Stimulated activated CD8-positive, alpha-beta memory T cell treated with anti-CD3 and anti-CD28 coated beads, Interleukin-4, amount 100 ng/mL, for 4 hours (primary cell): ENCODE measurements at places on chromosomes 12 and 14.
A peak's percentile ranks its signal among the peaks of the same experiment; 100 is the strongest.

GRCh38 chr14:103624860-103625259 lies 4.2 kb upstream of the KLC1 start:
- DNase-seq = no peak

DNA sequence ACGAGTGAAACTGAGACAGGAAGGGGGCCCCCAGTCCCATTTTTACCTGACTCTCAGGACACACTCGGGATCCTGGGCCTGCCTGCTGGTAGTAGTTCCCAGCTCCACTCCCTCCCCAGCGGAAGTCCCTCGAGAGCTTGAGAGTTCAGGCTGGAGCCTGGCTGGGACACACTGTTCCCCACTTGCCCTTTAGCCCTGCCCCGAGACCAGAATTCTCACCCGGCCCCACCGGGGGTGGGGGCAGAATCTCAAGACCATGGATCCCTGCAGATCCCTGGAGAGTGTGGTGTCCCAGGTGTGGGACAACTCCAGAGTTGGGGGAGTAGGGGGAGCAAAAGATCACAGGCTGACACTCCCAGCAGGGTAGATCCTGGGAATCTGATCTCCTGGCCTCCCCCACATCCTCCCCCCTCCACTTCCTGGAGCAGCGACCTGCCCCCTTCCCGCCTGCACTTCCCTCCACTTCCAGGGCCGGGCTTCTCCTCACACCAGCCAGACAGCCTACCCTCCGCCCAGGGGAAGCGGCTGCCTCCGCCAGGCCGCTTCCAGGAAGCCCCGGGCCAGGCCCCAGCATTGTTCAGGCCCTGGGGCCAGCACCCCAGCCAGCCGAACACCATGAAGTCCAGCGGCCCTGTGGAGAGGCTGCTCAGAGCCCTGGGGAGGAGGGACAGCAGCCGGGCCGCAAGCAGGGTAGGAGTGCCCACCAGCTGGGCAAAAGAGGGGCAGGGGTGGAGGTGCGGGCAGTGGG lies at the start of gene TNS2:
TNS2 (plus strand) TSS at position 495 of the 748 bp plus-strand sequence; CDS start at position 616, 121 bp downstream.
- DNase-seq = no peak

GRCh38 chr12:100715976-100716944 lies 78.3 kb upstream of the ANO4 start:
- no peak for DNase-seq

- no peak for DNase-seq
These were observed 51.8 kb upstream of the NUAK1 start for GRCh38 chr12:106190581-106190980.

GRCh38 chr12:100127766-100128511 lies 14.7 kb downstream of the BLTP3B start:
- no peak for DNase-seq

DNA sequence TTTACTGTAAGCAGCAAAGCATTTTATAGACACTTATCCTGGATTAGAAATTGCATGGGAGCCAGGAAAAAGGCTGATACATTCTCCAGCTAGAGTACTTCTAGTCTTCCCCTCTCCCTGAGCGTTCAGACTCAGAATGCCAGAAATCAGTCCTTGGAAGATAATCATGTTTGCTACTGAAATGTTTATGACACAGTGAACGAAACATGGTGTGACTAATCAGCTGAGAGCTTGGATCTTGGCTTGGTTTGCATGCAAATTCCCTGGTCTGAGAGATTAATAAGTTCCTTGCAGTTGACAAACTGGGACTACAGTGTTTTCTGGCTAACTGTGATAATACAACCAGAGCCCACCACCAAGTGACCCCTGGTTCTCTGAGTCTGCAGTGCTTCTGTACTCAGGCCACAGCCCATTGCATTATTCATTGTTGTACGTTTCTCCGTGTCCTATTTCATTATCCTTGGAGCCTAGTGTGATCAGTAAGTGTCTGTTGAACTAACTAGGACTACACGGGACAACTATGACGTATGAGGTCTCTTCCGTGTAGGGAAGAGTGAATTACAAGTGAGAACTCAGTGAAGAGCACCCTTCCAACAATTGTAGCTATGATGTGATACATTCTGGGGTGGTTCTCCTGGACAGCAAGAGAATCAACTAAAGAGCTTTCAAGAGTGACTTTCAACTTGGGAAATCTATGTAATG lies 34.6 kb upstream of the EVL start:
- no peak for DNase-seq

DNA sequence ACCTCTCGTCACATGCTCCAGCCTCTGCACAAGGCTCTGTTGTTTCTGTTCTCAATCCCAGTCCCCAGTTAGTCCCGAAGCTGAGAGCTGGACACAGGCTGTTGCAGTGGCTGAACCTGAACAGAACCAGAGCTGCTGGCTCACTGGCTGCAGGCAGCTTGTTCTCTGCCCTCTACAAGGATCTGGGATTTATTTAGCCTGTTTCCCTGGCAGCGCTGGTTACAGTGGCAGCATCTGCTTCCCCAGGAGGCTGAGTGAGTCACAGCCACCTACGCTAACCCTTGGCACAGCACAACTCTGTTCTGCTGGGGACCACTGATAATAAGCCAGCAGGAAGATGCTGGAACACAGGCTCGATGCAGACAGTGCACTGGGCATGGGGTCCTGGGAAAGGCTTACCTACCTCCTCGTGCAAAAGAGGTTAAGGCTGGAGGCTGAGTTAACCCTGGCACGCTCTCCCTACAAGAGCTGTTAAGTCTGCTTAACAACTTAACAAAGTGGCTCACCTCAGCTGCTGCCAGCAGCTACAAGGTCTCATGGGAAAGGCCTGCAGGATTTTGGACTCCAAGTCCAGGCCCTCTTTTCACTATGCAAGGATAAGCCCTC lies 299.6 kb downstream of the PCNX1 start:
- DNase-seq = no peak

DNA sequence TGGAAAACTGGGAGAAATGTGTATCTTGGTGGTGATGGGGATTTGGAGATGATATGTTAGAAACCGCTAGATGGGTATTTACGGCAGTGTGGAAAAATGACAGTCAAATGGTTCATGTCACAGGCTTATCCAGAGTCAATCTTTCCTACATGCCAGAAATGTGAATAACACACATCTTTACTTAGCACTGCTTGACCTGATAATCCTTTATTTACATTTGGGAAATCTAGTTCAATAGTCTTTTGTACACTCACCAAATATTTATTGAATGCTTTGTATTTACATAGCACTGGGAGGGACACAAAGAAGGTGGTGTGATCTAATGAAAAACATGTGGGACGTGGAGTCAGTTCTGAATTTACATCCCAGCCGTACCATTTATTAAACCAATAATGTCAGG lies 208.2 kb downstream of the DIO2 start:
- DNase-seq = no peak

DNA sequence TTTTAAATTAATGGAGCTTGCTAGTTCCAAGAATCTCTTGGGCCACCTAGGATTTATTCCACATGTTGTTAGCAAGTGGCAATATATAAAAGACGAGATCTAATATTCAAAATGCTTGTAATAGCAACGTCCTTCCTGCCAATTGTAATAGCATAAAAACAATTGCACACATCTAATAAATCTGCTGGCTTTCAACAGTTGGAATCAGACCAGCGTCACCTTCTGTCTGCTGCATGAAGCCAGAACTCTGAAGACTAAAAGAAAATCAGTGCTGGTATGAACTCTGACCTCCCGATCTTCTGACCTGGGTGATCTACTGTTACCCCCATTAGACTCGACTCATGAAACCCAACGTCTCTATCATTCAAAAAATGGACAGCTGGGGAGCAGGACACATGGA lies 100.6 kb downstream of the DIO2 start:
- no peak for DNase-seq

GRCh38 chr14:23307146-23307530 lies 505 bp downstream of the BCL2L2 start:
- no peak for DNase-seq

DNA sequence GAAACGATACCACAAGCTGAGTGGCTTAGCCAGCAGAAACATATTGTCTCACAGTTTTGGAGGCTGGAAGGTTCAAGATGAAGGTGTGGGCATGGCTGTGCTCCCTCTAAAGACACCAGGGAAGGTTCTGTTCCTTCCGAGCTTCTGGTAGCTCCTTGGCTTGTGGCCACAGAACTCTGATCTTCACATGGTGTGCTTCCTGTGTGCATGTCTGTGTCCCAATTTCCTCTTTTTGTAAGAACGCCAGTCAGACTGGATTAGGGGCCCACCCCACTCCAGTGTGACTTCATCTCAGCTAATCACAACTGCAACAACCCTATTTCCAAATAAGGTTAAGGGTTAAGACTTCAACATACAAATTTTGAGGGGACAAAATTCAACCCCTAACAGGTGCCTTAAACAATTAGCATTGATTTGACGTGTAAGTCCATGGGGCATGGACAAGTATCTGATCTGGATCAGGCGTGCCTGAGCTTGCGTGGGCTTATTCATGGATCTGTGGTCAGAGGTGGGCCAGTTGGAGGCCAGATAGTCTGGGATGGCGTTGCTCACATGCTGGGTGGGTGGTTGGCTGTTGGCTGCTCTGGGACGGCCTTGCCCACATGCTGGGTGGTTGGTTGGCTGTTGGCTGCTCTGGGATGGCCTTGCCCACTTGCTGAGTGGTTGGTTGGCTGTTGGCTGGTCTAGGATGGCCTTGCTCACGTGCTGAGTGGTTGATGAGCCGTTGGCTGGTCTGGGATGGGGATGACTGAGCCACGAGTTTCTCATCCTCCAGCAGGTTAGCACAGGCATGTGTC lies 88.5 kb downstream of the LGMN start:
- DNase-seq = no peak

DNA sequence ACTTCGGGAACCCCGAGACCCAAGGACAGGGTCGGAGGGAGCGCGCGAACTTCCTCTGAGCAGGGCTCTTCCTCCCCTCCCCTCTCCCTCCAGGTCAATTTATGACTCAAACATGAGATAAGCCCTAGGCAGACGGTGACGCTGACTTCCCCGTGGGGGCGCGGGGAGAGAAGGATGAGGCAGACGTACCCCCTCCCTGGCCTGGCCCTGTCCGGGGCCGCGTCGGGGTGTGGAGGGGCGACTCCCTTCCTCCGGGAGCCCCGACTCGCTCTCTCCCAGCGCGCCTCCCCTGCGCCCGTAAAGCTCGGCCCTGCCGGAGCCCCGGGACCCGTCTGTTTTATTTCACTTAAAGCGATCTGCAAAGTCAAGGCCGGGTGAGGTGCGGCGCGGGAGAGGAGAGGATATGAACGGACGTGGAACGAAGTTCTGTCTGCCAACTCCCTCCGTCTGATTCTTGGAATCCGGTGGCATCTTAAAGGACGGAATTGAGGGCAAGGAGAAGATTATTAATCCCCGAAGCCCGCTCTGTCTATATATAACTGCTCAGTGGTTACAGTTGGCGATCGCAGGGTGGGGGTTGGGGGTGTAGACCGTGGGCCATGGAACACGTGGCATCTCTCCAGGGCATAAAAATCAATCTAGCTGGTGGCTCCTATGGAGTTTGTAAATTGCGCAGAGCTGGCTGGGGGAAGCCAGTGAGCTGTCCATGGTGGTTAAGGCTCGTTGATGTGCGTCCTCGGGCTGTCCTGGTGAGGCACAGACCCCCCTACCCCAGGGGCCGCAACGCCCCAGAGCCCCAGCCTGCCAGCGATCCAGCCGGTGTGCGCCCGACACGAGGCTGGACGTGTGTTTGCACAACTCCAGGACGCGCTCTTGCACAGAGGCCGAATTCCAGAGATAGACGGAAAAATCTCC lies 2.9 kb upstream of the PTHLH start:
- DNase-seq = no peak

GRCh38 chr14:74548881-74549280 lies 55.3 kb downstream of the ISCA2 start:
- DNase-seq = no peak

DNA sequence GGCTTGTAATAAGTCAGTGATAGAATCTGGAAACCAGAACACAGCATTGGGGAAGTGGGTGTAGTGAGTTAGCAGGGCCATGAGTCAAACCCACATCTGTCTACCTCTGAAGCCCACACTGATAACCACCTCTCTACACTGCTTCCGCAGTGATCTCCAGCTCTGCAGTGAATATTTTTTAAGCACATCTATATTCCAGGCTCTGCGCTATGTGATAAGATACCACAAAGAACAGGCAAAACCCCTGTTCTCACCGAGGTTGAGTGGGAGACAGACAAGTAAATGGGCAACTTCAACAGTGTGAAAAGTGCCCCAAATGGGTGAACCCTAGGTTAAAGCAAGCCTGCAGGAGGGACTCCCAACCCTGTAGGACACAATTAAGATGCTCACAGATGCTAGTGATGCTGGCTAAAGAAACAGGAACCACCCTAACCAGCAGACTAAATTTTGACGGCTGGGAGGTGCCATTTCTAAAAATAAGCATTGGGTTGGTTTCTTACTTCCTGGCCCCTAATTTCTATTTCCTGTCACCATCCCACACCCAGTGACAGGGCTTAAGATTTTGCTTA lies 375.0 kb downstream of the DPF3 start:
- DNase-seq = no peak

DNA sequence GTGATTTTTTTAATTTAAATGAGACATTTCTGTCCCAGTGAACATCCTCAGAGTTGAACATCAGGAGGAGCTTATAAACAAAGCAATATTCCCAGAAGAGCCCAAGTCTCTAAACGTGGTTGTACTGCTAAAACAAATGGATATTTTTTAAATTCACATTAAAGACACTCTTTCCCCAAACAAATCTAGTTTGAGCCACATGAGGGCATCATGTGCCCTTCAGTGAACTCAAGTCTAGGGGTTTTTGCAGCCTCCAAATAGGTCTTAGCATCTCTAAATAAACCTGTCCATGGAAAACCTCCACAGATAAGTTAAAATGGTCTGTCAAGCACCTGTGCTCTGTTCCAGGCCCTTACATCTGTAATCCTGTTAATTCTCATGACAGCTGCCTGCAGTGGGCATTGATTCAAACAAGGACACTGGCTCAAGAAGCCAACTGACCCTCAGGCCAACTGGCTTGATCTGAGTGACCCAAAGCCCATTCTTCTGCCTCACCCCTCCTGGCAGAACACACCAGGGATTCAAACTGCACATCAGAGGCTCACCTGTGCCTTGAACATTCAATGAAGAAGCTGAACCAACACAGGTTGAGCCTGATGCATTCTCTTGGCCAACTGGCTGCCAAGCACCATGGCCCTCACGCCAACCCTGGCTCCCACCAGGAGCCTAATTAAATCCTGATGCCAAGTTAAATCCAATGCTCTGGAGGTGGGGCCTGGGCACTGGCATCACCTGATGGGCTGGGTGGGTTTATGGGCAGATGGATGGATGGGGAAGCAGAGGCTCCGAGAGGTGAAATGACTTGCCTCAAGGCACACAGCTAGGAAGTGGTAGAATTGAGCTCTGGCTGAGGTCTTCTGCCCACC lies 8.6 kb downstream of the ISCU start:
- DNase-seq = no peak

- DNase-seq = peak; percentile 40
These were observed at the start of gene BIN2 for GRCh38 chr12:51323966-51324895. Gene BIN2, minus strand, starts transcription at chr12:51324174. Its CDS starts 72 bp downstream, at chr12:51324102.
